Renal cortical epithelial cell (primary cell): ENCODE measurements at places on chromosomes 7 and 10. TPM values are rescaled to one million over a fixed set of nuclear protein-coding genes. Genes with fewer than 3 reads are reported as not detected.

Gene ATG9B
- 0.10 TPM in 1 of 2 replicates, not detected in the other for total RNA-seq

Gene CPED1
- 0.52 and 1.1 TPM in 2 replicates for total RNA-seq

Gene SEPHS1
- 29.0 and 42.9 TPM in 2 replicates for total RNA-seq

Gene MYH16
- total RNA-seq = 0.05 and 1.4 TPM in 2 replicates

Gene CAPZA2
- total RNA-seq = 314 and 390 TPM in 2 replicates

Gene POU6F2
- total RNA-seq = not detected in 2 replicates

Gene FAM131B
- 1.0 and 4.2 TPM in 2 replicates for total RNA-seq

Gene OPN1SW
- total RNA-seq = not detected in 2 replicates

Gene LZTS2
- total RNA-seq = 72.9 and 77.3 TPM in 2 replicates

Gene LRRC61
- 30.6 and 86.5 TPM in 2 replicates for total RNA-seq

GRCh38 chr10:60704471-60704870 is 73.8 kb upstream of the CDK1 start:
- peak; percentile 83 for DNase-seq

- no peak for DNase-seq
Observed at GRCh38 chr7:105101864-105102263, 87.9 kb downstream of the KMT2E start.

DNA sequence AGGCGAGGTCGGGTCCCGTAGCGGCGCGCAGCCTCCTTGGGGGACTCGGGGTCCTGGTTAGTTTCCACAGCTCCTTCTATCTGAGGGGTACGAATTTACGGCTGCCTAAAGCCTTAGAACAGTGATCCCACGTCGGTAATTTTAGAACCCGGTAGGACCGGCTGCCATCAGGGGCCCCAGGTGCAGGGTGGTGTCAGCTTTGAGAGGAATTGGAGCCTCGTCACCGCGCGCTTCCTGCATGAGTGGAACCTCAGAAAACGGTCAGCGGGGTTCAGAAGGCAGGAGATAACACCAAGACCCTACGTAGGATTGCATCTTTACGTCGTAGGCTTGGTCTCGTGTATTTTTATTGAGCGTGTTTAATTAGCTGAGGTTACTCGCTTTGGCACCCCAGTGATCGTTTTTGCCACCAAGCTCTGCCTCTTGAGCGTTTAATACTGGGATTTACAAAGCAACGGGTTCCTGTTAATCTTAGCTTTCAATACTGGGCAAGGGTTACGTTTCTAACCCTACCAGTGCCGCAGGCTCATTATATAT is 443 bp downstream of the RNF32 start:
- no peak for DNase-seq

DNA sequence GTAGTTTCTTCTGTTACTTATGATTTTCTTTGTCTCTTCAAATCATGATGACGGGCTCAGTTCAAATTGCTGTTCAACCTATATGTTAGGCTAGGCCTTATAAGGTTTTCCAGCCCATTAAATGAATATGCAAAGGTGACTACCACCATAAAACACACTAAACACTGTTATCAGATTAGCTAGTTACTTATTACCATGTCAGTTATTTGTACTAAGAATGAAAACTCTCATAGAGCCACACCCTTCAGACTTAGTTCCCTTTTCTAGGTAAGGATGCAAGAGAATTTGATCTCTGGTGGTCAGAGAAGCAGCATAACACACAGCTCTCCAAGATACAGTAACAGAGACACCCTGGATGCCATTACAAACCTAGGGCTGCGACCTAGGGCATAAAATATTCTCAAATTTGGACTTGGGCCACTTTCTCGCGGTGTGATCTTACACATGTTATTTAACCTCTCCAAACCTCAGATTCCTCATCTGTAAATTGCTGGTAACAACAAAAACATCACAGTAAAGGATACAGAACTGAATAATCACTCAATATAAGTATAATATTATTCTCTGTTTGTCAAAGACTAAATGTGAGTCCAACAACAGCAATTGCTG is 35.6 kb downstream of the ANKMY2 start:
- peak; percentile 72 for DNase-seq

- no peak for DNase-seq
Observed at GRCh38 chr7:103346396-103346795, 1.0 kb upstream of the PSMC2 start.

DNA sequence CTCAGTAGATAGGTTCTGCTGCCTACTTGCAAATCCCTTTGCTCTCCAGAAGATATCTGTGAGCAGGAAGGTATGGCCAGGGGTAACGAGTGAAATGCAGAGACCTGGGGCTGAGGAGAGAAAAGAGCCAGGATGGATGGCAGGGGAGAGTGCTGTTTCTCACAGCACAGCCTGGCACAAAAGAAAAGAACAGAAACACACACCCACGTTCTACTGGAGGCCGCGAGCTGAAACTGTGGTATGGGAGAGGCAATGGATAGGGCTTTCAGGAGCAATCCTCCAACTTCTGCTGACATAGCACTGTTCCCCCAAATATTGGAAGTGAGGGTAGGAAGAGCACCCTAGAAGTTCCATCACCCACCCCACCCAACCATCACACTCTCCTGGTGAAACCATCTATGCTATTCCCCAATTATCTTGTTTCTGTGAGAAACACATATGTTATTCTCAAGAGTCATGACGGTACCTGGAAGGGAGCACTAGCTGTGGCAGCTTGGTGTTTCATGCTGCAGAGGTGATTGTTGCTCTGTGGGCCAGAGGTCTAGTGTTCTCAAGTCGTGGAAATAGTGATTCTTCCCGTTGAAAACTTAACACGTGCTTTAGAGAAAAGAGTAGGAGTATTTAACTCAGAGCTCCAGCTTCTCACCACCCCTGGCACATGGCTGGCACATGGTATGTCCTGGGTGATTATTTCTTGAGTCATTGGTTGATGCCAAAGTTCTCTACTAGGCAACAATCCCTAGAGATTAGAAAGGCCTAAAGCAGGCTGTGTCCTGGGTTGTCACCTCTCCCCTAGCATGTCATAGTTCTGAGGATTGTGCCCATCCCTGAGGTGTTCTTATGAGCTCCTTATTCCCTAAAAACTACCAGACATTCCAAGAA is 198.3 kb downstream of the PLXNA4 start:
- no peak for DNase-seq

DNA sequence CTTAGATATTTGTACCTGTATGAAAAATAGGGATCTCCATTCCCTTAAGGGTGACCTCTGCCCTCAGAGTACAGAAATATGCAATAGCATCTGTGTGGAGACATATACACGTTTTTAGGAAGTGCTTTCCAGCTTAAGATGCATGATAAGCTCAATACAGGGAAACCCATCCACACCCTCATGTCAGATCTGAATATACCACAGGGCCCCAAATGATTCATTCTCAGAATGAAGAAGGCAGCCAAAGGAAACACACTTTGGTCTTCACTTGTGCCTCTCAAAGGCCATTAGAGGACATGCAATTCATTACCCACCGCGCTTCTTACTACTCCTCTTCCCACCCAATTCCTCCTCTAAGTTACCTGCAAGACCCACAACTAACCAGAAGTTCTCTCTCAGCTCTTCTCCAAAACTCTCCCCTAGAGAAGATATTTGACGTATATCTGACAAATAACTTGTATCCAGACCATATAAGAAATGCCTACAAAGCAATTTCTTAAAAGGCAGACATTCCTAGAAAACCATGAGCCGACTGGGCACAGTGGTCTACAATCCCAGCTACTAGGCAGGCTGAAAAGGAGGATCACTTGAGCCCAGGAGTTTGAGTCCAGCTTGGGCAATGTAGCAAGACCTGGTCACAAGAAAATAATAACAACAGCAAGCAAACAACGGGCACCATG is 103.0 kb downstream of the OAT start:
- DNase-seq = no peak

GRCh38 chr10:48245977-48246376 is 28.5 kb downstream of the FRMPD2 start:
- DNase-seq = no peak

DNA sequence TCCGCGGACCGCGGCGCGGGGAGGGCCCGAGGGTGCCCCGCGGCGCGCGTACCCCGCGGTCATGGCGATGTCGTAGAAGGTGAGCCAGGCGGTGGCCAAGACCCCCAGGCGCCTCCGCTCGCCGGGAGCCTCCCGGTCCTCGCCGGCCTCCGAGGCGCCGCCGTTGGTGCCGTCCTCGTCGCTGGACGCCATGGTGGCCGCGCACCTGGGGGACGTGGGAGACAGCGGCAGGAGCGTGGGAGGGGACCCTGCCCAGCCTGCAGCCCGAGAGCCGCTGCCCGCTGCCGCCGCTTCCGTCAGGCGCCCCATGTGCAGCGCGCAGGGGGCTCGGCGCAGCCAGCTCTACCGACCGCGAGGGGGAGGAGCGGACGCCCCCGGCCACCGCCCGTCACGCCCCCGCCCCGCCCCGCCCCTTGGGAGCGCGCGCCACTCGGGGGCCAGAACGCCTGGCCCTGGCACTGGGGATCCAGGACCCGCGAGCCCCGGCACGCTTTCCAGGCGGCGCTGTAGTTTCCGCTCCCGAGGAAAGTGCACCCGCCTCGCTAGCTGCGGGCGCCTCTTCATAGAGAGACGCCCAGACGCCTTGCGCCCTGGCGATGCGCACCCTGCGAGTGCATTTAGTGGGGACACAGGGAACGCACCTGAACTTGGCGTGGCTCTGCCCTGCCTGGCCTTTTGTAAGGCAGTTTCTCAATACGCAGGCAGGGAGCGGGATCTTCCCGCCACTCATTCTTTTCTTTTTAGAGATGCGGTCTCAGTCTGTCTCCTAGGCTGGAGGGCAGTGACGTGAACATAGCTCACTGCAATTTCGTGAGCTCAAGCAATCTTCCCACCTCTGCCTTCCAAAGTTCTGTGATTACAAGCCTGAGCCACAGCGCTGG is at the start of gene HACD1:
TSS of gene HACD1 (minus strand) at position 344 of the 881 bp plus-strand sequence. CDS start at position 309, 35 bp downstream.
- peak; percentile 56 for DNase-seq

DNA sequence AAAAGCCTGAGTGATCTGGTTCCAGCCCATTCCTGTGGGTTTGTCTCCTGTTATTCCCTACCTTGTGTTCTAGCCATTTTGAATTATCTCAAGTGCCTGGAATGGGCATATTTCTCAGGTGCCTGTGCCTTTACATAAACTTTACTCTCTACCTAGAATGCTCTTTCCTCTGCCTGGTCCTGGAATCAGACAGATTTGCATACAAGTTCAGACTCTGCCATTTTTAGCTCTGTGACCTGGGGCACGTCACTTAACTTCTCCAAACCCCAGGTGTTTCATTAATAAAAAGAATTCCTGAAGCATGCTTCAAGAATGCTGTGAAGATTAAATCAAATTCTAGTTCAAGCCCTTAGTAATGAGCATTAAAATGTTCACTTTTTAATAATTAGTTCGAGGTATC is 7.8 kb downstream of the DCLRE1A start:
- DNase-seq = no peak

DNA sequence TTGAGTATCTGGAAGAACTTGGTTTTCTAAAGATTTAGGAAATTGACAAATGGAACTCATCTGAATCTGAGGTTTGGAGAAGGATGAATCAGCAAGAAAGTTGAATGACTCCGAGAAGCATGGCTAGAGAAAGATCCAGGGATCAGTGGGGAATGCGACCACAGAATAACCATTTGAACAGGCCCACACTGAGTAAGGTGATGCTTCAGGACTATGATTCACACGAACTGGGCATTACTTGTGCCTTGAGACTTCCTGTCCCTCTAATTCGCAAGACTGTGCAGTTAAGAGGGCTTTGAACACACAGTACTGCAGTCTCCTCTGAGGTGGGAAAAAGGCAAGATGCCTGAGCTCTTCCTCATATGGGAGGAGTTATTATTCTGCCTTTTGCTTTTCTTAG is 395.5 kb upstream of the POM121L12 start:
- DNase-seq = peak; percentile 85

DNA sequence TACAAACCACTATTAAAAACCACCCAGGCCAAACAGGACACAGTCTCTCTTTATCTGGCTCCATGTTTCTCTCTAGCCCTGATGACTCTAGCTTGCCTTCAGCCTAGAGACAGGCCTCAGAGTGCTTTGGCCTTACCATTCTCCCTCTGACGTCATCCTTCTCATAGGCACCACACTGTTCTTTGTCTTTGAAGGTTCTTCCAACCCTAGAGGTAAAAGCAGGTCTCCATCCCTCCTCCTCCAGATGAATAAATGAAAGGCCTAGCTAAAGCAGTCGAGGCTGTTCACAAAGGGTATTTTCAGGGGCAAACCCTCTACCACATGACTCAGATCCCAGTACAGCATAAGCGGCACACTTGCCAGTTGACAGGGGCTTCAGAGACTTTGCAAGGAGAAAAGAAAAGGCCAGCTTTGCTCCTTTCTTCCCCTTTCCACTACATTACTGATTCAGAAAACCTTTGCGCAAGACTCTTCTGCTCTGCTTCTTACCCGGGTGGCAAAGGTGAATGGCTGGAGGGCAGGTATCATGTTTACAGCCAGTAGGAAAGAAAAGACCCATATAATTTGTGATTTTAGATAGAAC is 14.8 kb downstream of the NFE2L3 start:
- peak; percentile 64 for DNase-seq

DNA sequence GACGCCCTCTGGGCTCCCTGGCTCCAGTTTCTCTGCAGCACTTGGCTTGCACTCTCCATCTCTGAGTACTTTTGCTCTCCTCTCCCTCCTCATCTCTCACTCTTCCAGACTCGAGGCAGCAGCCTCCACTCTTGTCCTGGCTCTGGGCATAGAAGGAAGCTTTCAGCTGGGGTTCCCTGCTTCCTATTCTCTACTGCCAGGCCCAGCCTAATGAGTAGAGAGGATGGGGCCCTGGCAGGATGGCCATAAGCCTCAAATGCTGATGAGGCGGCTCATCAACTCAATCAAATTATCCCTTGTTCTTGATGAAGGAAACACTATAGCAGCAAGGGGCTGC is 55.8 kb downstream of the NEURL1 start:
- no peak for DNase-seq

GRCh38 chr10:29734640-29734961 is 99.8 kb upstream of the SVIL start:
- DNase-seq = no peak
